ENCODE measurements at places on chromosomes 5 and 9.
A peak's percentile ranks its signal among the peaks of the same experiment; 100 is the strongest.

DNA sequence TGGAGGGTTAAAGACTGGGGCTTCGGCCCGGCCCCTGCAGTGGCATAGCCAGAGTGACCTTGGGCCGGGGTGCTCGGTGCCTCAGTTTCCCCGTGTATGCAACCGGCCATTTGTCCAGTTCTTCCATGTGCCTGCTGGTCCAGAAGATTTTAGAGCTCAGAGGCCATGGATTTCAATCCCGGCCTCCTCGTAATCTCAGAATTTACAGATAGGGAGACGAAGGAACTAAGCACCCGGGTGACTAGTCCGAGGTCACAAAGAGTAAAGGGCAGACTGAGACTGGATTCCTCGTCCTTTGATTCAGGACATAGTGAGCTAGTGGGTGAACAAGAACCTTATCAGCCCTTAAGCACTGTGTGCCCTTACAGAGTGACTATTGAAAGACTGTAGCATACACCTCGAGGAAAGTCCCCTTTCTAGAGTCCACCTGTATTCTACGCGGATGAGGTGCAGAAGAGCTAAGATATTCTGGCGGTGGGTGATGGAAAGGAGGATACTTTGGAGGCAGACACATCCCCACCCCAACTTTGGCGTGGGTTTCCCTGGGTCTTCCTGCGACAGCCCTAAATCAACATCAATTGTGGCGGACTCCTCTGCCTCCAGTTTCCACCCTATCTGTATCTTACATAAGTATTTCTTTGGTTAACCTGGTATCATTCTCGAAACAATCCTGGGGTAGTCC lies 597 bp downstream of the SLC31A1 start:
- DNase-seq: peak; percentile 12

- DNase-seq: no peak
Measured at GRCh38 chr5:80755626-80756025, 100.8 kb upstream of the DHFR start.

- DNase-seq: no peak
Measured at GRCh38 chr9:77847059-77847499, 184.5 kb downstream of the GNAQ start.

DNA sequence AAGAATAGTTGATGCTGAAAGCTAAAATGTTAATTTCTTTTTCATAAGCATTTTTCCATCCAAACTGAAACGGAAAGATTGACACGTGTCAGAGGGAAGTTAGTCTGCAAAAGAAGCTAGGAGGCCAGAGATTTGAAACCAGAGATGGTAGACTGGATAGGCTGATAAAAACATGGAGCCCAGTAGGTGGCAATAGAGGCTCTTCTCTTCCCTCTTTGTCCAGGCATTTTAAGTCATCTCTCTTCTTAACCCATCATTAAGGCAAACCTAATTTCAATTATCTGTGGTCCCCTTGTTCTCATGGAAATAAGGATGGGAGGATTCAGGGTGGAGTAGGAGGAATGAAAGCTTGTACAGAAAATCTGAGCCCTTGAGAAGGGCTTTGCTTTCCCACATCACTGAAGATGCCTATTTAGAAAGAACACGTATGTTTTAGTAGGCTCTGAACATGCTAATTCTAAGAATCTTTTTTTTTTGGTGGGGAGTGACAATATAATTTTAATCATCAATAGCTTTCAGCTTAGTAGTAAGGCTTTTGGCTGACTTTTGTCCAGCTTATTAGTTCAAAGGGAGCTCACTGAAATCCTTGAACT lies 66.6 kb downstream of the ZNF474 start:
- DNase-seq: no peak

DNA sequence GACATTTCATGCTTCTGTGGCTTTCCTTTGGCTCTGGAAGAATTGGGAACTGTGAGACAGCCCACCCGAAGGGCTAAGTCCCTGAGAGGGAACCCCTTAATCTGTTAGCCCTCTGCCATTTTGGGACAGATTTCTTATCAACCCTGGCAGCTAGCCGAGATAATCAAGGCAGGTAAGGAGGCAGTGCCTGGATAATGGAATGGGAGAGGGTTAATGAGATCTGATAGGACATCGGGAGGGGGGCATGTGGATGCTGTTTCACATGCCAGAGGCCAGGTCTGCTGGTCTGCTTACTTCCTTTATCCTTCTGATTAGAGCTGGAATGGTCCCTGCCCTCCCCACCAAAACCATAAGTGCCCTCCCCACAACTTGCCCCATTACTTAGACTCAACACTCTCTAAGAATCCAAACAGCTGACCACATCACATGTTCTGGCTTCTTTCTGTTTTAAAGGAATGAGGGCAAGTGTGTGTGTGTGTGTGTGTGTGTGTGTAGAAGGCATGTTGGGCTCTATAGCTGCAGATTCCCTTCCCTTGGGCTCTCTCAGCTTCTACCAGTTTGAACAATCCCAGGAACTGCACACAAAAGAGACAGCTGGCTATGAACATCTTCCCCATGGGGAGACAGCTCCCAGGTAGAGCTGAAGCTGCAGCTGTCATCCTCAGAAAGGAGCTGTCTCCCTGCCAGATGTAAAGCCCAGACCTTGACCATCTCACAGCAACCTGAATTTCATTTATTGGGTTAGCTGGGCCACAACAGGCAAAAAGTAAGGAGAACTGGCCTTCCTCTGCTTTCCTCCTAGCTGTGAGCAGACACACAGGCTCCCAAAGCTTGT lies 221.3 kb downstream of the PIK3R1 start:
- DNase-seq: no peak

DNA sequence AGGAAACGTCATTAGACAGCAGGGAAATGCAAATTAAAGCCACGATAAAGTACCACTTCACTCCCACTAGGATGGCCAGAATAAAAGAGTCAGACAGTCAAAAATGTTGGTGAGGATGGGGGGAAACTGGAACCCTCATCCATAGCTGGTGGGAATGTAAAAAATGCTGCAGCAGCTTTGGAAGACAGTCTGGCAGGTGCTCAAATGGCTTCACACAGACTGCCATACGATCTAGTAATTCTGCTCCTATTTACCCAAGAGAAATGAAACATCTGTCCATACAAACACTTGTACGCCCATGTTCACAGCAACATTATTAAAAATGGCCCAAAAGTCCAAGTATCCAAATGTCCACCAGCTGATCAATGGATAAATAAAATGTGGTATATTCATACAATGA lies 158.9 kb upstream of the PHYKPL start:
- DNase-seq: no peak

DNA sequence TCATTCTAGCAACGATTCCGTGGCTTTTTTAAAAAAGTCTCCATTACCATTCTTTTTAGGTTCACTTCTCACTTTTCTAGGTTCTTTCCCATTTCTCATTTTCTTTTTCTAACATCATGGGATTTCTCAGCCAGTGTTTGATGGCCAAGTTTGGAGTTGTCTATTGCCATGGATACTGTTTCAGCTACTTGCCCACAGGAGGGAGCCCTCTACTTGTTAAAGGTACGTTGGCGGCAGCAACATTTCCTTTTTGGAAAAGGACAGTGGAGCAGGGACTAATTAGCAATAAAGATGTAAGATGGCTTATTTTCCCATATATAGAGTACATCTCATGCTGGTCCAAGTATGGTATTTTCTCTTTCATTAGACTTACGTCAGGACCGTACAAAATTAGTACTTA lies 2257.5 kb upstream of the C9orf72 start:
- DNase-seq: peak; percentile 7

DNA sequence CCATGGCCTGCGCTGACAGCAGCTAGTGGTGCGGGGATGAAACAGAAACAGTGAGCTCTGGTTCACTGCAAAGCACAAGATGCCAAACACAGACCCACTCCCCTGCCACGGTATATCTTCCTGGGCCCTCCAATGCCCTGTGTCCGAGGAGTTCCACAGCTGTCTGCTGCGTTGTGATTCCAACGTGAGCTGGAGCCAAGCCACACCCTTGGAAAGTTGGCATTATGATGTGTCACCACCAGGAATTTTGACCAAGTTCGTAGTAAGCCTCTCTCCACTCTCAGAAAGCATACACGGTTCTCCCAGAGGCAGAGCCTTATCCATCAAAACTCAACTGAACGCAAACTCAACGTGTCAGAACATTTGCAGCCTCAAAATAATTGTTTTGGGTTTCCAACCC lies 55.6 kb downstream of the MACROH2A1 start:
- no peak for DNase-seq

GRCh38 chr9:123395276-123395688 lies 39.3 kb downstream of the CRB2 start:
- no peak for DNase-seq

GRCh38 chr5:148723143-148723542 lies 68.8 kb upstream of the HTR4 start:
- no peak for DNase-seq

DNA sequence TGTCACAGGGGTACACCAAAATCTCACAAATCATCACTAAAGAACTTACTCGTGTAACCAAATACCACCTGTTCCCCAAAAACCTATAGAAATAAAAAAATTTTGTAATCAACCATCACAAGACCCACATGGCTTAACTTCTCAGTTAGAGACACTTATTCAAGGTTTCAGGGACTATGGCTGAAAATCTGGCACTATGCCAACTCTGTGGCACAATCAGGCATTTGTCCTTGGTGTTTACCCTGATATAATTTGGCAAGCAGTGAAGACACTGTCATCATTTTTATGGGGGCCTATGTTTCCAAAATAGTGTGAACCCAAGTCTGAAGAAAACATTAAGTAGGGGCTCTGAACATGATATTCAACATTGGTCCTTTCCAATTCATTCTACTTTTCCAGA lies 59.0 kb downstream of the ZNF622 start:
- DNase-seq: no peak

DNA sequence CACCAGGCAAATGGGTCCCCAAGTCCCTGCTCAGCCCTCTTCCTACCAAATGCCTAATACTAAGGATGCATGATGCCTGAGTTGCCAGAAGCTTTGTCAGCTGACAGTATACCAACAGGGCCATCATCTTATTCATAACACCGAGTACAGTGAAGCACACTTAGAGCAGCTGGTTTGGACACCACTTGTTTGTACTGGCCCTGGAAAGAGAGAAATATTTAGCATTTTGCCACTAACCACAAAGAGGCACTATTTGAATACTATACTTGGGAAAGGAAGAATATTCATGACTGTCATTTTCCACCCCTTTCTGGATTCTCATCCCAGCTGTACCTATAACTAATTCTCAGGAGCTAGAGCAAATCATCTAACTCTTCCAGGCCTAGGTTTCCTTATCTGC lies 364.4 kb upstream of the KIF2A start:
- no peak for DNase-seq

DNA sequence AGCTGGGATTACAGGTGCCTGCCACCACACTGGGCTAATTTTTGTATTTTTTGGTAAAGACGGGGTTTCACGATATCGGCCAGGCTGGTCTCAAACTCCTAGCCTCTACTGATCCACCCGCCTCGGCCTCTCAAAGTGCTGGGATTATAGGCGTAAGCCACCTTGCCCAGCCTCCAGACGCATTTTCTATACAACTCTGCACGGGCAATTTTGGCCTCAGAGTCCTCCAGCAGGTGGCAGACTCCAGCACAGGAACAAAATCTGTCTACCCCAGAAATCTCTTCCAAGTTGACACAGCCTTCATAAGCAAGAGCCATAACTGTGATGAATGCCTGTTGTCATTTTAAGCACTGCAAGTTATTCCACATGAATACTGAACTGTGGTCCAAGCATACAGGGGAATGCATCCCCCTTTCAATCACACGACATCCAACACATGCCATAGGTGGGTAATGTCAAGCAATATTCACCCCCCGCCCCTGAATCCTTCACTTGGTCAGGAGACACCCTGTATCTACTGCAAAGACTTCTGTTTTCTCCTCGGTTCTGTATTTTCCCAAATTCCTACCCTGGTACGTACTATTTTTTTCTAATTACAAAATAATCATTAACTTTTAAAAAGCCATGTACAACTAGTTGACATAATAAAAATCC lies 50.8 kb downstream of the ALDH7A1 start:
- peak; percentile 61 for DNase-seq

DNA sequence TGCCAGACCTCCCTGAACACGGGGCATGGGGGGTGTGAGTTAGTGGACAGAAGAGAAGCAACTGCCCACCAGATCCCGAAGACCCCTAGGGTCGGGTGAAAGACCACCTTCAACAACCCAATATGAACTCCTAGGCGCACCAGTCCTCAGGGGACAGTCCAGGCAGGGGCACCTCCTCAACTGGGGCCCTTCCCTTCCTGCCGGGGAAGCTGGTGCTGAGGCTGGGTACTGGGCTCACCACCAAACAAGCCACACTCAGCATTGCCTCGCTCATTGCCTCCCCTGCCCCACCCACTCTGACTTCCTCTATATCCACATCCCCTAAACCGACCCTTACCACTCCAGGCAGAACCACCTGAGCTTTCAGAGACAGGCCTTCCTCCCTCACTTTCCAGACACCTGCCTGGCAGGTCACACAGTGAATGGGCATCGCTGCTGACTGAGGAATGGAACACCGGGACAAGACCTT lies 42.5 kb downstream of the SEMA4D start:
- DNase-seq: peak; percentile 51

DNA sequence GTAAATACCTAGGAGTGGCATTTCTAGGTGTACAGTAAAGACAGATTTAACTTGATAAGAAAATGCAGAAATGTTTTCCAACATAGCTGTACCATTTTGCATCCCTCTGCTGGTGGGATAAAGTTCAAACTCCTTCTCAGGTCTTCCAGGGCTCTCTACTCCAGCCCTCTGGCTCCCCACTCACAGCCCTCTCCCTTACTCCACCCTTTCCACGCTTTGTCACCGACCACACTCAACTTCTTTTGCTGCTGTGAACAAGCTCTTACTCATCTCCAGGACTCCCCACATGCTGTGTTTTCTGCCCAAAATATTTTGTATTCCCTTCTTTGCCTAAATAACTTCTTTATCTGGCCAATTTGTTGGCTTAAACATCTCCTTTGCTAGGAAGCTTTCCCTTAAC lies 90.6 kb upstream of the OSMR start:
- DNase-seq: no peak

DNA sequence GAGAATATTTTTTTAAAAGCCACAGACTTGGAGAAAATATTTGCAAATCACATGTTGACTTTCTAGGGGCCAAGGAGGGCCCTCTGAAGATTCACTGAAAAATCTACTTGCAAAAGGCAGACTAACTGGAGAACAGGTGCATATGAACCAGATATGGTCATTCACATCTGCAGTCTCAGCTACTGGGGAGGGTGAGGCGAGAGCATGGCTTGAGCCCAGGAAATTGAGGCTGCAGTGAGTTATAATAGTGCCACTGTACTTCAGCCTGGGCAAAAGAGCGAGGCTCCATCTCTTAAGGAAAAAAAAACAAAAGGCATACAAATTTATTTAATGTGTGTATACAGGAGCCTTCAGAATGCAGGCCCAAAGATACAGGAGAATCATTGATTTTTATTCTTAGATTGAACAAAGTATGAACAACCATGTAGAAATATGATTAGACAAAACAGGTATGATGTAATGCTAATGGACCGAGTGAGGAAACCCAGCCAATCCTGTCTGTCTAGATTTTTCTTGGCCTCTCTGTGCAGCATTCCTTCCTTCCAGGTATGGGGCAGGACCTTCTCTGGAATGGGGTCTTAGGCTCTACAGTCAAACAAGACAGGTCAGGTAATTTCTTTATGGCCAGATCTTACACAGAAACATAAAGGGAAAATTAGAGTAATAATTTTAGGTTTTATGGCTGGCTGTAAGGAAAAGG lies 15.3 kb upstream of the SLC27A6 start:
- DNase-seq: no peak
